ENCODE measurements at places on chromosomes 1 and 21. TPM values are rescaled to one million over a fixed set of nuclear protein-coding genes. Genes with fewer than 3 reads are reported as not detected.

- no peaks in the 10 kb centered on the region for H3K4me1 ChIP-seq
- H3K27ac ChIP-seq, result no peak overlapping the region
- no peaks in the 10 kb centered on the region for H3K27me3 ChIP-seq
- no peak for DNase-seq
- H3K36me3 ChIP-seq, result no peaks in the 10 kb centered on the region
Measured at GRCh38 chr1:236808005-236808404, 12.9 kb downstream of the MTR start.

DNA sequence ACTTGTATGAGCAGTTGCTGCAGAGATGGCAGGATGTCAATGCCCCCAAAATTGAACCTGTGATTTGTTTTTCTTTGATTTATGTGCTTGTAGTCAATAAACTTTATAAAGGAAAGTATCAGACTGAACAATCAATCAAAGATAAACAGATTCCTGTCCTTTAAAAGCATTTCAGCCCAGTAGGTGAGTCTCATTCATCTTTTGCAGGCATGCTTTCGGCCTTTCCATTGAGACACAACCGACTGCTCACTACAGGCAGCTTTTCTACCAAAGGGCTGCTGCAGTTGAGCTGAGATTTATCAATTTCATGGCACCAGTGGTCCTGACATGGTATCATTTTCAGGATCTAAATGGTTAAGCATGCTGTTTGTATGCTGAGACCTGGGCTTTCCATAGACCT is 513.6 kb upstream of the PTBP2 start:
- H3K27me3 ChIP-seq, result no peaks in the 10 kb centered on the region
- H3K4me1 ChIP-seq, result no peaks in the 10 kb centered on the region
- no peak overlapping the region for H3K27ac ChIP-seq
- no peaks in the 10 kb centered on the region for H3K36me3 ChIP-seq
- H3K4me3 ChIP-seq, result no peak overlapping the region

DNA sequence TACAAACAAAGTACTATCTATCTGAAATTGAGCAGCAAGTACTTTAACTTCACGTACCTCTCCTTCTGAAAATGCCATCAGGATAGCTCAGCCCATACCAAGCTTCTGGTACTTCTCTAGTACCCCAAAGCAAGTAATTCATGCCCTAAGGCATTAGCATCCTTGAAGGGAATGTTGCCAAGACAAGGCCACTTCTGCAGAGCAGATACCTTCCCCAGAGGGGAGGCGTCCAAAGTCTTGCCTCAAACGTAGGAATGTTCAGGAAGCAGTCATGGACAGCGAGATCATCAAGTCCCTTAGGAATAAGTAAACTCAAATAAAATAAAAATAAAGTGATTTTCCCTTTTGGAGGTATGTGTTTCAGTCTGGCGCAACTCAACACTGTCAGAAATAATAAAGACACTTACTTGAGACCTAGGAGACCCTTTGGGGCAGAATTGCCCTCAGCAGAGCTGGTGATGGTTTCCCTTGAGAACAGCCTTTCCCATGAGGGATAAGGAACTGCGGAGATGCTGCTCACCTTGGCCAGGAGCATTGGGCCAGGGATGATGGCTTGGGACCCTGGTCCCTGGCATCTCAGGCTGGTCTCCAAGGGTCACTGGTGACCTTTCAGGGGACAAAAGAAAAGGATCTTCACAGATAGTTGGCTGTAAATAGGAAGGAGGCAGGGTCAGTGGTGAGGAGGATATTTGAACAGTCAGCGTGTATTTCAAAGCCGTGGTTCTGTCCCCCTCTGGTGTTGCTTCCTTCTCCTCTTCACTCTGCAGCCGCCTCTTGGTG is 522.9 kb downstream of the KIF26B start:
- no peaks in the 10 kb centered on the region for H3K36me3 ChIP-seq
- H3K4me3 ChIP-seq, result no peak overlapping the region
- H3K4me1 ChIP-seq, result no peaks in the 10 kb centered on the region
- H3K27me3 ChIP-seq, result no peaks in the 10 kb centered on the region

GRCh38 chr1:205518661-205519540 is 14.4 kb downstream of the CDK18 start:
- no peak overlapping the region for H3K27ac ChIP-seq
- no peak overlapping the region for H3K4me3 ChIP-seq
- H3K4me1 ChIP-seq, result no peaks in the 10 kb centered on the region
- H3K36me3 ChIP-seq, result no peaks in the 10 kb centered on the region

DNA sequence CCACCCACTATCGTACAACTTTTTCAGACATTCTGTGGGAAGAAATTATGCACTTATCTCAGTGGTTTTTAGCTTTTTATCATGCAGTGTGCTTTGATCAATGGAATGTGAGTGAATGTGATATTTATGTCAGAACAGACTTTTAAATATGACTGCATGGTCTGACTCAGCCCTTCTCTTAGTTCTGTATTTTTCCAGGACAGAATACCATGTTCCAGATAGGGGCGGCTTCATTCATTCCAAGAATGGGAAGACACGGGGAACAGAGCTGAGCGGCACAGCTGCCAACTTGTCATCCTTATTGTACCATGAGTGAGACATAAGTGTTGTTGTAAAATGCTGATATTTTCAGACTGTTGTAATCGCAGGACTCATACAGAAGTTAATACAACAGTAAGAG is 214.6 kb upstream of the NCAM2 start:
- no peaks in the 10 kb centered on the region for H3K36me3 ChIP-seq
- no peak overlapping the region for H3K27ac ChIP-seq
- no peaks in the 10 kb centered on the region for H3K27me3 ChIP-seq
- no peak overlapping the region for H3K4me3 ChIP-seq

GRCh38 chr1:220032911-220033310 is 13.4 kb downstream of the EPRS1 start:
- no peak overlapping the region for H3K27ac ChIP-seq
- H3K36me3 ChIP-seq, result peaks cover 5% of the 10 kb centered on the region
- no peak for DNase-seq
- no peaks in the 10 kb centered on the region for H3K27me3 ChIP-seq
- no peaks in the 10 kb centered on the region for H3K4me1 ChIP-seq
- no peak overlapping the region for H3K4me3 ChIP-seq

DNA sequence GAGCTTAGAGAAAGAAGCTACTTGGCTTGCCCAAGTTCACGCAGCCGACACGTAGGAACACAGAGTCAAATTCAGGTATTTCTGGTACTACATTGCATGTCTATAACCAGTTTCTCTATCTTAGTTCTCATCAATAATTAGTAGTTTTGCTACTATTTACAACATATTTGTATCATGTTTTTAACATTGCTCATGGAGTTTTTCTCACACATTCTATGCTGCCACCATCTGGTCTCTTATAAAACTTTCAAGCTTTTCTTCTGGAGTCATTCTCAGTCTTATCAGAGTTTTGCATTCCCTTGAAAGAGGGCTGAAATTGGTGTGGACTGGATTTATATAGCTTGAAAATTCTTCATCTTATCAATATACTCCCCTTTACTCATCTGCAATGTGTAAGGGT is 118.8 kb upstream of the PALMD start:
- DNase-seq, result no peak
- no peak overlapping the region for H3K27ac ChIP-seq
- H3K36me3 ChIP-seq, result no peaks in the 10 kb centered on the region
- no peaks in the 10 kb centered on the region for H3K4me1 ChIP-seq

DNA sequence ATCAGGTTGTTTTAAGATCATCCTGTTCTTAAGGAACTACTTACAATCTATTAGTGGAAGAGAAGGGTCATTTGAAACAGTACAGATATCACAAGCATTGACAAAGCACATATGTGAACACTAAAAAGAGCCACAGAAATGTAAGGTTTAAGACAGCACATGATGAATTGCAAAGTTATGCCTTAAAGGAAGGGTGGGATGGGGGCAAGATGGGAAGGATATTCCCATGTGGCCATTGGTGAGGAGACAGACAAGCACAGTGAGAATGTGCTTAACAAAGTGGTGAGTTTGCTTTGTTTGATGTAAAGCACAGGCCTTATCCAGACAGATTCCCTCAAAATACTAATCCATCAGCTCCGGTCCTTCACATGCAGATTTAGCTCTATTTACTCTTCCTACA is 151.6 kb upstream of the IVNS1ABP start:
- H3K36me3 ChIP-seq, result no peaks in the 10 kb centered on the region
- no peak overlapping the region for H3K27ac ChIP-seq
- DNase-seq, result no peak
- H3K4me1 ChIP-seq, result no peaks in the 10 kb centered on the region
- no peak overlapping the region for H3K4me3 ChIP-seq

DNA sequence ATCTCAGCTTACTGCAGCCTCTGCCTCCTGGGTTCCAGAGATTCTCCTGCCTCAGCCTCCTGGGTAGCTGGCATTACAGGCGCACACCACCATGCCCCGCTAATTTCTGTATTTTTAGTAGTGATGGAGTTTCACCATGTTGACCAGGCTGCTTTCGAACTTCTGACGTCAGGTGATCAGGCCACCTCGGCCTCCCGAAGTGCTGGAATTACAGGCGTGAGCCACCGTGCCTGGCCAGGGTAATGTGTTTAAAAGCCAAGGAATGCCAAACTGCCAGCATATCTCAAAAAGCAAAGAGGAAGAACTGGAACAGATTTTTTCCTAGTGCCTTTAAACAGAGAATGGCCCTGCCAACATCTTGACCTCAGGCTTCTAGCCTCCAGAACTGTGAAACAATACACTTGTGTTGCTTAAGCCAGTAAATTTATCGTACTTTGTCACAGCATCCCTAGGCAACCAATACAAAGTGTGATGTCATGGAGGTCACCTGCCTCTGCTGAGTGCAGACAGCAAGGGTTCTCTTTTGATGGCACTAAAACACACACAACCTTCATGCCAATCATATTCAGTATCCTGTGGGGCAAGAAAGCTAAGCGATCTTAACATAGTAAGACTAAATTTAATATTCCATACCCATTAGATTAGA is 858.3 kb upstream of the TMPRSS15 start:
- DNase-seq, result no peak
- H3K27ac ChIP-seq, result no peak overlapping the region
- H3K4me3 ChIP-seq, result no peak overlapping the region
- H3K4me1 ChIP-seq, result no peaks in the 10 kb centered on the region
- no peaks in the 10 kb centered on the region for H3K27me3 ChIP-seq
- no peaks in the 10 kb centered on the region for H3K36me3 ChIP-seq

DNA sequence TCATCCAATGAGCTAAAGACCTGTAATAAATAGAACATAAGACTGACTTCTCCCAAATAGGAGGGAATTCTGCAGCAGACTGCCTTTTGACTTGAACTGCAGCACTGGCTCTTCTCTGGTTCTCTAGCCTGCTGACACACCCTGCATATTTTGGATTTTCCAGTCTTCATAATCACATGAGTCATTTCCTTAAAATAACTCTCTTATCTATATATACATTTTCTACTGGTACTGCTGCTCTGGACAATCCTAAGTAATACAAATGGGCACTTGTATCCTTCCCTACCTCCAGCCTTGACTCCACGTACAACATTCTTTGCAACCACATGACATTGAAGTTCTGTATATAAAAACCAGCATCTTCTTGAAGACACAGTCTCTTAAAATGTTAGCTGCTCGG is 429.4 kb upstream of the TMPRSS15 start:
- no peaks in the 10 kb centered on the region for H3K4me1 ChIP-seq
- H3K27ac ChIP-seq, result no peak overlapping the region
- H3K36me3 ChIP-seq, result no peaks in the 10 kb centered on the region
- no peaks in the 10 kb centered on the region for H3K27me3 ChIP-seq

DNA sequence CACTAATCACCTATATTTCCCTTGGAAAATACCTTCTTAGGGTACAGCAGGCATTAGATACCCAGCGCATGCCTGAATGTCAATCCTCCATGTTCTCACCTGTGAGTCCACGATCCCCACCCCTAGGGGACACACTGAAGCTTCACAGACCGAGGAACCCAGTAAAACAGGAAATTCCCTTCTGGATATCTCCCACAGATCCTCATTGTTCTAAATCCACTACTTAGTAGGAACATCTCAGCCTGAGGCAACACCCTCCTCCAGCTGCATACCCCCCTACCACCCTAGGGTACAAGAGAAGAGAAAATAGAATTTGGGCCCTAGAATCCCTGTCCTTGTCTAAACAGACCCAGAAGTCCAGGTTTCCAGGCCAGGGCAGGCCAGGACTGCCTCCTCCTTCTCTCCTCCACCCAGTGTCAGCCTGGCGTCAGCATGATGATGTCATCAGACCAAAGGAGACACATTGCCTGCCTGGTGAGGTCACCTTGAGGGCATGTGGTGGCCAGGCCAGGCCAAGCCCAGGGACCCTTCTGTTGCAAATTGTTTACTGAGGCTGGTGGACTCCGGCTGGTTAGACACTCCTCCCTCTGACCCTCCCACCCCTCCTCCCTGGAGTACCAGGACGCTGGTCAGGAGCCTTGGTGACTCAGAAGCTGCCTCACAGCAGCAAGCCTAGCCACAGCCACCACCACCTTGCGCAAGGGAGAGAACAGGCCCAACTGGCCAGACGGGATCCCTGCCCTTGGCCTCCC is 6.2 kb downstream of the NECTIN4 start:
- H3K27ac ChIP-seq, result no peak overlapping the region
- H3K4me3 ChIP-seq, result no peak overlapping the region
- no peaks in the 10 kb centered on the region for H3K4me1 ChIP-seq
- no peaks in the 10 kb centered on the region for H3K36me3 ChIP-seq
- DNase-seq, result peak; percentile 70

- H3K27me3 ChIP-seq, result no peaks in the 10 kb centered on the region
- no peak overlapping the region for H3K27ac ChIP-seq
- H3K4me3 ChIP-seq, result no peak overlapping the region
- no peaks in the 10 kb centered on the region for H3K4me1 ChIP-seq
- DNase-seq, result no peak
Measured at GRCh38 chr1:94562519-94563260, 21.1 kb upstream of the F3 start.

The MYBPHL gene
- not detected for total RNA-seq

The TMEM52 gene
- total RNA-seq, result 4.5 TPM

The ATP5PF gene
- total RNA-seq, result 132 TPM

The F5 gene
- 185 TPM for total RNA-seq

The NCDN gene
- 7.9 TPM for total RNA-seq

The OR10K1 gene
- total RNA-seq, result not detected

The SFPQ gene
- 75.8 TPM for total RNA-seq

The CAP1 gene
- total RNA-seq, result 115 TPM

The DMBX1 gene
- not detected for total RNA-seq

Data from right lobe of liver (tissue), 6 donors.